HFF-Myc (cell line): ENCODE measurements at places on chromosomes 1 and 21.

GRCh38 chr1:162929177-162929576, 68.2 kb upstream of the CCDC190 start:
- DNase-seq, result no peak

GRCh38 chr1:151147132-151147503, 687 bp upstream of the SEMA6C start:
- DNase-seq, result no peak

- no peak for DNase-seq
Measured at GRCh38 chr1:23908453-23909341, 4.5 kb downstream of the CNR2 start.

DNA sequence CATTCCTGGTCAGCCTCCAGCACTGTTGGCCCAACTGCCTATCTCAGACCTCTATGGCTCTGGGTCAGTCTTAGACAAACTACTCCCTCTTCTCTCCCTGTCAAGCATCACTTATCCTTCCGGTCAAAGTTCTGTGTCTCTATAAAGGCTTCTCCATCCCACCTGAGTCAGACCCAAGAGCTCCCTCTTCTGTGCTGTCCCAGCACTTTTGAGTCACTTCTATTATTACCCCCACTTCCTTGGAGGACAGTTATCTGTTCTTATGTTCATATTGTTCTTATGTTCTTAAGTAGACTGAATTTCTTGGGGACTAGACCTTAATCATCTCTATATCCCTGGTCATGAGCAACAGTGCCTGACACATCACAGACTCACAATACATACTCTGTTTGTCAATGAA, 29.2 kb upstream of the IL10 start:
- no peak for DNase-seq

- no peak for DNase-seq
Measured at GRCh38 chr1:225652729-225653462, at the start of gene ENAH. TSS of gene ENAH (minus strand) at chr1:225653123. CDS start at chr1:225652690, 433 bp downstream.

DNA sequence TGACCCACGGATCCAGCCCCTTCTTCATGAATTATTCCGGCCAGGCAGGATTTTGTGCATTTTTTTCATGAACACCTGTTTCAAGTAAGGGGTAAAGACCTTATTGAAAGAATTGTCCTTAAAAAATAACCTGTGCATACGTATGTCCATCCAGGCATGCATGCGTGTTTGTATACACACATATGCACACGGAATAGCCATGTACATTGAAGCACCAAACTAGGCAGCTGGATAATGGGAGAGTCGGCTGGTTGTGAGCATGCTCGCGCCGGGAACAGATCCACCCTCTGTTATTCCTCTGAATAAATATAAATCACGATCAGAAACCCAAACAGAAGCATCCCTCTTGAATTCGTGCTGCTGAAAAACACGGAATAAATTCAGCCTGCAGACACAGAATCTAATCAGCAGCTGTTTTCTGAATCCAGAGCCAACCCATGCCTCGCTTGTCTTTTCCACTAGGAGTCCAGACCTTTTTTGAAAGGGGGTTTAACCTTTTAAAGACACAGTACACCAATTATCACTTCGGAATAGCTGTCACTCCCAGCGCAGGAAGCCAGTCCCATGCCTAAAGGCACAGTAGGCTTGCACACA, at the start of gene HIVEP3:
Gene HIVEP3, minus strand, starts transcription at position 473 of the 594 bp plus-strand sequence.
- DNase-seq, result no peak

DNA sequence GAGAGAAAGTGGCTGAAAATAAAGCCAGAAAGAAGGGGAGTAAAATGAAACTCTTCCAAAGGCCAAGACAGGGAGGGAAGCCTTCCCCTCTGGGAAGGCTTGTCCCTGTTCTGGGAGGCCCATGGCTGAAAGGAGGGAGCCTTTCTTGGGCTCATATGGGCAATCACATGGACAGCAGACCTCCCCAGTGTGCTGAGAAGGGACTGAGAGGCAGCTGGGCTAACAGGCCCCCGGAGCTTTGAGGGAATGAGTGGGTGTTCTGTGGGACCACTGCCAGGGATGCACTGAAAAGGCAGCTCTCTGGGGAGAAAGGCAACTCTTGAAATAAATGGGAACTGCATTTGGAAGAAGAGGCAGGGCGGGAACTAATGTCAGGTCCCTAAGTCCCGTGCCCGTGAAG, 39.1 kb downstream of the KANK4 start:
- DNase-seq, result no peak

DNA sequence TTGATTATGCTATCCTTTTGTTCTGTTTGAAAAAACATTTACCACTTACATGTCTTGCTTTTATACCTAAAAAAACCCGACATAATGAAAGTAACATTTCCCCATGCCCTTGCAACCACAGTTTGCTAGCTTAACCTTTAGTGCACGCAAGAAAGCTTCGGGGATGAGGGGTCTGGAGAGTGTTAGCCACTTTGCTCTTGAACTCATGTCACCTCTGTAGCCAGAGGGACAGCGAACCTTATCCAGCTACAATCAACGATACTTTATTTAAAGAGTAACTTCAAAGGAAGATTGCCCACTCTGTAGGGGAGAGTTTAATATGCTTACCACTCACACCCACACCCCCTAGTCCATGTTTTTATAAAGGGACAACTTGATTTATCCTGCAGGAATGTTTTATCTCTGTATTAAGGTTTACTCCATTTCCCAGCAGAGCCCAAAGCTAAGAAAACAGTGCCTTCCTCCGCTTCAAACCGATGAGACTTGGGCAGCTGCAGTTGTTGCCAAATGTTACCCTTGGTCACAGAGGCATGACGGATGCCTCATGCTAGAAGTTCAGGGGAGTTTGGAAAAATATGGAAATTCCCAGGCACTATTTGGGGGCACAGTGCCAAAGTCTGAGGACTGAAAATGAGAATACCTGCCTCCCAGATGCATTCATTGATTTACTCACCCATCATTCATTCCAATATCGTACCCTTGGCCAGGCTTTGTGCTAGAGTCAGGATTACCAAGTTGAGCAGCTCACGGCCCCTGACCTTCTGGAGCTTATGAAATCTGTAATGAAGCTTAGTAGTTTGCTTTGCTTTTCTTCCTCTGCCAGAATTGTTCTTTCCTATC, 61.4 kb upstream of the VCAM1 start:
- no peak for DNase-seq

GRCh38 chr21:22201126-22201525, 1202.9 kb downstream of the NCAM2 start:
- no peak for DNase-seq

- DNase-seq, result no peak
Measured at GRCh38 chr1:220691053-220691684, 1.0 kb downstream of the C1orf115 start.

DNA sequence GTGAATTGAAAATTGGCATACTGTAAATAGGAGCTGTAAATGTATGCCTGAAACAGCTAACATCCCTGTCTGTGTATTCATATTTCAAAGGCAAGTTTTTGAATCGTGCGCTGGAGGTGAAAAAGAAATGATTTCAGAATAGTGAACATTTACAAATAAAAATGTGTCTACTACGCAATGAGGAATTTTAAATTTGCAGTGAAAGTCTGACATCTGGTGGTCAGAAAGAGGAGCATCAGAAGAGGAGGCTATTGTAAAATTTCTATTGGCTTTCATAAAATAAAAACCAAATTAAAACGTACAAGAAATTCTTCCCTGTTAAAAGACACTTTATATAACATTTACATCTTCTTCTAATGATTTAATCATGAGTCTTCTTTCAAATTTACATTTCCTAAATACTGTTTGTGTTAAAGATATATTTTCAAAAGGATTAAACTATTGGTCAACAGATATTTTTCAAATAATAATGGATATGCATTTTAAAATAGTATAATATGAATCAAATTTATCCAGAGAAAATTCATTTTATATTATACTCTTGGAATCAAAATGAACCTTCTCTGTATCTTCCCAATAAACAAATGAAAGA, 113.7 kb upstream of the RRP15 start:
- DNase-seq, result peak; percentile 15

GRCh38 chr1:7938070-7938469, 2.6 kb downstream of the TNFRSF9 start:
- no peak for DNase-seq

- no peak for DNase-seq
Measured at GRCh38 chr1:164712131-164713036, 153.4 kb downstream of the PBX1 start.

DNA sequence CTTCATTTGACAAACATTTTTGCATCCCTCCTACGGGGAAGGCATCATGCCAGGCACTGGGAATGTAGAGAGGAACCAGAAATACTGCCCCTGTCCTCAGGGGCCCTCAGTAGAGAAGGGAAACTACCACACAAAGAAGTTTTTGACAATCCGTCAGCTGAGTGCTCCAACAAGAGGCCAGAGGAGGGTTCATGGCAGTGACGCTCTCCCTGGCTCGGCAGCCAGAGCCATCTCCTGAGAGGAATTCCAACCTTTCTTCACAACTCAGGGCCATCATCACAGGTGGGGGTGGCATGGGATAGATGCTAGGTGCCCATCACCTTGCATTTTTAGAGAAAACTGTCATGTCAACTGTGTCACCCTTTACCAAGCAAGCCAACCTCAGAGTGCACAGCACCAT, 154.1 kb downstream of the HIVEP3 start:
- no peak for DNase-seq

GRCh38 chr1:47194311-47194710, 4.5 kb upstream of the PDZK1IP1 start:
- no peak for DNase-seq

- no peak for DNase-seq
Measured at GRCh38 chr1:214503553-214503952, 47.8 kb downstream of the PTPN14 start.

GRCh38 chr1:101188331-101188730, 48.5 kb upstream of the S1PR1 start:
- DNase-seq, result no peak

DNA sequence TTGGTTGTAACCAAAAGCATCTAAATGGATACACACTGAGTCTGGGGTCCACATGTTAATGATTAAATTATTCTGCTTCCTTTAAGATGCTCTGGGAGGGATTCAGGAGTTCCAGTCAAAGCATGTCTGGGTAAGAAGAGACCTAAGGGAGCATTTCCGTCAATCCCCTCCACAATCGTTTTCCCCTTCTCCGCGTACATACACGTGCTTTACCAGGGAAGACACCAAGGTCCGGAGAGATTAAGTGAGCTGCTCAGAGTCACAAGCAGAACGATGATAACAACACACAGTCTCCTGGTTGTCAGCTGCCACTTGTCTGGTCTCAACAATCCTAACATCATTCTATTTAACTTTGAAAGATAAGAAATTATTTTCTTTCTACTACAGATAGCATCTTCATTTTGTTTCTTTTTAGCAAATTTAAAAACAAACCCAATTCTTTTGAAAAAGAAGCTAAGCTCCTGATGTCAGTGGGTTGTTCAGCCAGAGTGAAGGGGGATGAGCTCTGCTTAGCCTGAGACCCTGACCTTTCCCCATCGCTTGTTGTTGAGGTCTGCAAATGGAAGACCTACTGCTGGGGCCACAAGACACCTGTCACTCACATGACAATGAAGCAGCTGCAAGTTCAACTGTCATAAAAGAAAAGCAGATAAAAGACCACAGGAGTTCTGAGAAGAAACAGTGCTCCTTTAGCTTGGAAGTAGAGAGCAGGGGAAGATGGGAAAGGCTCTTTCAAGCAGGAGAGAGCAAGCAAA, 4.5 kb downstream of the PAFAH2 start:
- DNase-seq, result no peak

DNA sequence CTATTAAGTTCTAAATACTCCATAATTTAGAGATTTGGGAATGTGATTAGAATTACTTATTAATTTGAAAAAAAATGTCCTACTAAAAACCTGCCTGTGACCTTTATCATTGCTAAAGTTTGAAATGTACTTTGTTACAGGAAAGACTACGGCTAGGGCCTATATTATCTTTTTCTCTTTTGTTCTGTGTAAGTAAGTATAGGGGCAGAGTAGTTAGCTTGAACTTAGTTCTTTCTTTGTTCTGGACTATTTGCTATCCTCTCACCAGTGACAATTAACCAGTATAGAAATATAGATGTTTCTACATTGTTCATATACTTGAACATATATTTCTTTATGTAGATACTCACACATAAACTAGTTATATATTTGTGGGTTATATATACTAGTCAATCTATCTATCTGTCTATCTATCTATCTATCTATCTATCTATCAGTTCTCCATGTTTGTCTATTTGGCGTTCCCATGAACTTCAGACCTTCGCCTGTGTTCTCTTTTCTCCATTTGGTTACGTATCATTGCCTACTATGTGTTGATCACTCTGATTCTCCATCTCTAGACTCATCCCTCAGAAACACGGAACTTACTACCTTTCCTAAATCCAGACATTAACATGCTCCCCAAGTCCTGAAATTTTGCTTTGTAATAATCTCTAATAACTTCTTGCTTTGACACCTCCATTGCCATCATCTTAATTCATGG, 3.3 kb downstream of the PTPRC start:
- DNase-seq, result no peak

DNA sequence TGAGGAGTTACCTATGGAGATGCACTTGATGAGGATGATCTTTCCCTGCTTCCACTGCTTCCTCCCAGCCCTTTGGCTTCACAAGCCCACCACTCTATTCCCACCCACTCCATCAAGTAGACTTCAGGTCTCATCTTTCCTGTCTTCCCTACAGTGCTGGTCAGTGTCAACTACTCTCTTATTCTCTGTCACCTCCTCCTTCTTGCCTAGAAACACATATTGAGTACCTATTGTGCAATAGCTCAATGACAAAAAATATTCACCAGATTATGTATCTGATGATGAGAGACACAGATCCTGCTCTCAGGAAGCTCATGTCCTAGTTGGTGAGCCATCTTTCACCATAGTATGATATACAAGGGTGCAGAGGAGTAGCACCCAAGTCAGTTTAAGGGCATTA, 82.2 kb upstream of the NFASC start:
- no peak for DNase-seq

GRCh38 chr21:34113842-34114241, 40.5 kb downstream of the MRPS6 start:
- no peak for DNase-seq

DNA sequence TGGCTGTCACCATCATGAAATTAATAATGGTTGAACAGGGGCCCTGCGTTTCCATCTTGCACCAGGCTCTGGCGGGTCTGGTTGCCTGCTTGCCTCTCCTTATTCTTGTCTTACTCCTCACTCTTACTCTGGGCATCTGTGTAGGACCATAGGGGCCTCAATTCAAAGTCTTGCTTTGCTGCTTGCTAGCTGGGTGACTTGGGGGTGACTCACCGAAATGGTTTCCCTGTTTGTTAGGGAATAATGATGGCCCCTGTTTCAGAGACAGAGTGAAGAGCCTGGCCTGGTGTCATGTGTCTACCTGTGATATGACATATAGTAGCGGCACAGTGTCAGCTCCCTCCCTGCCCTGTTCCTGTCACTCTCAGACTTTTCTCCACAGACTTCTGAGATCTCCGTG, 24.6 kb downstream of the KCNC4 start:
- DNase-seq, result no peak

- DNase-seq, result no peak
Measured at GRCh38 chr1:178533121-178533946, 20.4 kb downstream of the TEX35 start.
